ENCODE measurements at places on chromosomes 1 and 21.

DNA sequence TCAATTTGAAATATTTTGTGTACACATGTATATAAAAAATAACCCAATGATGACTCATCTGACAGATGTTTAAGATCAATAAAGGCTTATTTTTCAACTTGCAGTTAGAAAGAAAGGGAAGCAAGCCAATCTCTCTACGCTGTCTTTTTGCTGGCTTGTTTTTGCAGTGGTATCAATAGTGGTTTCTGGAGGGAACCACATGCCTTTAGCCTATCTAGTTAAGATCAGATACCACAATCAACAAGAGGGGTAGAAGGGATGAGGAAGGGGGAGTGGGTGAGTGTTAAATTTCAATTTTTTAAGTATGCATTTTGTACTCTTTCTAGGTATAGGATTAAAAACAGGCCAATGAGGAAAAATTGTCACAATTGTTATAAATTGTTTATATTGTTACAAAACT is 276.2 kb downstream of the KCNH1 start:
- DNase-seq, result no peak

- DNase-seq, result no peak
These were observed 321.0 kb downstream of the PLPP3 start for GRCh38 chr1:56258371-56258770.

DNA sequence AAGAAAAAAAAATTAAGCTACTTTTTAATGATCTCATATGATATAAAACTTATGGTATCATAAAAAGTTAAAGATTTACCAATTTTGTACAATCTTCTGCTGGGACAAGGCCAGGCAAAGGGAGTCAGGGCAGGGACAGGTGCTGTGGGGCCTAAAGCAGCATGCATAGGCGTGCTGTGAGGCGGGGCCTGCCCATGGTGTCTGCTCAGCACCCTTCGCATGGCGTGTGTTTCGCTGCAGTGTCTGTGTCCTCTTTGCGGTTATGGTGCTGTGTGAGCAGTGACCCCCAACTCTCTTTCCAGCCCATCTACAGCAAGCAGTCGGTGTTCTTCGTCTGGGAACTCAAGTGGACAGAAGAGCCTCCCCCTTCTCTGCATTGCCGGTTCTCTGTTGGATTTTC is 13.4 kb upstream of the PWP2 start:
- no peak for DNase-seq

DNA sequence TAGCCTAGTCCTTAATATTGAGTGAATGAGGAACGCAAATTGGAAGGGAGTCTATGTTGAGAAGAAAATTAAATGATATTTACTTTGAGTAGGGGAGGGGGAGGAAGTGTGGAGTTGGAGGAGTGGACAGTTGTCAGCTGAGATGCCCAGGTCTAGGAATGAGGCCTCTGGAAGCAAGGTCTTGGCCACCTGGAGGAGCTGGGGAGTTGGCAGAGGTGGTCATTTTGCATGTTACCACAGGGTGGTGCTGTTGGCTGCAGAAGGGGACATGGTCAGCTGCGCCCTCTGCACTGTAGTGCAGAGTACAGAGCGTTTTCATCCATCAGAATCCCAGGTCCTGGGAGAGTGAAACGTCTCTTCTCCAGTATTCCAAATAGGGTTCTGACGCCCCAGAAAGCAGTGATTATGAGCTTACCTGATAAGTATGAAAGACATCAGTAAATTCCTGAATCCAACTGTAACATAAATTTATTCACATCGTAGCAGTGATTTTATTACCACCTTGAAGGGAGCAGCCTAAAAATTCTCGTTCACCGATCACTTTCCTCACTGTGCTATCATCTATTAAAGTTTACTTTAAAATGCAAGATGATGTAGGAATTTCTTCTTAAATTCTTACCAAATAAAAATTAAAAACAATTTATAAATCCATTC is 13.8 kb downstream of the PARK7 start:
- peak; percentile 42 for DNase-seq

- DNase-seq, result no peak
These were observed 48.6 kb downstream of the ITPKB start for GRCh38 chr1:226690460-226690982.

DNA sequence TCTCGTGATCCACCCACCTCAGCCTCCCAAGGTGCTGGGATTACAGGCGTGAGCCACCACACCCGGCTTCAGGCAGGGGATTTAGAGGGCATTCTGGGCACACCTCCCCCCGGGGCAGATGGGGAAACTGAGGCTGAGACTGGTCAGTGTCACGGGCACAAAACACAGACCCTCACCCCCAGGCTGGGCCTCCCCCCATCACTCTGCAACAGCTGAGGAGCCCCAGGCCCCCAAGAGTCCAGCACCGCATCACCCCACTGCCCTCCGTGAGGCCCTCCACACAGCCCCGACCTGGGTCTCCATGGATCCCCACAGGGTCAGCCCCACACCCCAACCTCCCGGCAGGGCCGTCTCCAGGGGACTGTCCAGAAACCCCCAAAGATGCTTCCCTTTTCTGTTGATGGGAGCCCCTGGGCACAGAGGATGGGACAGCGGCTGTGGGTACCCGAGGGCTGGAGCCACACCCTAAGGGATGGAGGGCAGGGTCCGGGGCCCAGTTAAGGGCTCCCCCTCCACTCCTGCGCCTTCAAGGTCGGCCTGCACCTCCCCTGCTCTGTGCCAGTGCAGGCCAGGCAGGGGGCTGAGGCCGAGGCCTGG is 11.0 kb downstream of the TNFRSF14 start:
- DNase-seq, result no peak

- DNase-seq, result no peak
These were observed 71.9 kb downstream of the NAV1 start for GRCh38 chr1:201610858-201611257.

GRCh38 chr1:193185211-193185610 is 1.2 kb downstream of the B3GALT2 start:
- no peak for DNase-seq

- no peak for DNase-seq
These were observed at the start of gene CTSK for GRCh38 chr1:150808121-150808520. Gene CTSK (minus strand): TSS chr1:150808260. CDS start chr1:150806805, 1,455 bp downstream.

DNA sequence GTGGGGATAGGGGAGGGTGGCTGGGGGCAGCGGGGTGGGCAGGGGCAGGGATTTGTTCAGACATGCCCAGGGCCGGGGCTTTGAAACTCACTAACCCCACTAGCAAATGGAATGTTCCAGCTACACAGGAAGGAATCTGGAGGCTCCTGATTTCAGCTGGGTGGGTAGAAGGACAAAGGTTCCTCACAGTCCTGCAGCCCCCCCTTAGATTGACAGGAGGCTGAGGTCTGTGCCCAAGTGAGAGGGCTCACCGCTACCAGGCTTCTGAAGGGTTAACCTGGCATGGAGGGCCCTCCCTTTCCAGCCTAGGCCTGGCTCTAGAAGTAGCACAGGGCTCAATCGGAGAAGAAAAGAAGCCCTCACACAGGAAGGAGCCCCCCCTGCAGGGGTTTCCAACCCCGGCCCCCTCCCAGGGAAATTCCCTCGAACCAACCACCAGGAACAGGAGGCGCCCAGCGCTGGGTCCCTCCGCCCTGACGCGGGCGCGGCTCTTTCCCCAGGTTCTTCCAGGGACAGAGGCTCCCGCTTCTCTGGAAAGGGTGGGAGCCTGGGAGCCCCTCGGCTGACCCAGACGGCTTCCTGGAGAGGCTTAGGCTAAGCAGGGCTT is 3.3 kb downstream of the EPHA2 start:
- no peak for DNase-seq

DNA sequence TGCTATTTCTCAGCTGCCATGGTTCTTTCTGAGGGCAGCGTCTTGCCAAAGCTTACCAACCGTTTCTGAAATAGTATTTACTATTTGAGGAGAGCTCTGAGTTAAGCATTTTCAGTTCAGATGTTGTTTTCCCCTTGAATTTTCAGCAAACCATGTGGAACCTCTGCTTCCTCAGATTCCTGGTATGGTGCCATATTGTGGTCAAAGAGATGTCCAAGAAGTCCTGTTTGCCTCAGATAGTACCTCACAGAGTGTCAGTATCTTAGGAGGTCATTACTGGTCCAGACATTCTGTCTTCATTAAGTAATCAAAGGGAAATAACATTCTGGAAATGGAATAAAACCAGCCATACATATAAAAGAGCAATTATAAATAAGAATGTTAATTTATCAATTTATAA is 36.6 kb downstream of the VANGL2 start:
- DNase-seq, result no peak

- DNase-seq, result no peak
These were observed 251.6 kb downstream of the AKT3 start for GRCh38 chr1:243598433-243598832.

GRCh38 chr1:56363007-56363770 is 216.2 kb downstream of the PLPP3 start:
- no peak for DNase-seq

- no peak for DNase-seq
These were observed 6.8 kb downstream of the RGS5 start for GRCh38 chr1:163195728-163196448.

- DNase-seq, result no peak
These were observed 593 bp upstream of the DNAJC16 start for GRCh38 chr1:15526021-15526489.

- no peak for DNase-seq
These were observed 11.7 kb downstream of the BPNT1 start for GRCh38 chr1:220077887-220078286.

GRCh38 chr1:100006688-100007087 is 36.9 kb downstream of the SLC35A3 start:
- no peak for DNase-seq

GRCh38 chr1:180527101-180527669 is 24.8 kb upstream of the ACBD6 start:
- no peak for DNase-seq

DNA sequence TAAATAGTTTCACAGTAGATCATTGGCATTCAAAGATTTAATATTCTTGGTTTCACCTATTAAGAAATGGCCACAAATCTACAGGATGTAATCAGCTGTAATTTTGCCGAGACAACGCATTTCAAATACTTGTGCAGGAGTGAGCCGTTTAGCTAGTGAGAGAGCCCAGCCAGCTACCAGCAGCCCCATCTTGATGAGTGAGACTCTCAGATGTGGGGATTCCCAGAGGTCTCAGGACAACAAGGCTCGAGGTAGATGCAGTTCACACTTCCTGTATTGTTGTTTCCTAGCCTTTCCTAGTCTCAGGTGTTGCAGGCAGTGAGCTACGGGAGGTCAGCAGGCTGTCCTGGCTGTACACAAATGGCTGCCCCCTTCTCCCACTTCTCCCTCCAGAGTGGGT is 108.6 kb downstream of the PBX1 start:
- DNase-seq, result no peak

- no peak for DNase-seq
These were observed 116.6 kb downstream of the HS2ST1 start for GRCh38 chr1:87030740-87031690.

- no peak for DNase-seq
These were observed 2.5 kb downstream of the FRRS1 start for GRCh38 chr1:99763956-99764355.

- DNase-seq, result peak; percentile 48
These were observed 779 bp upstream of the DEGS1 start for GRCh38 chr1:224182057-224182865.

GRCh38 chr21:33542640-33543504 is at the start of gene SON:
Gene SON (plus strand): TSS chr21:33543038. CDS start chr21:33543093, 55 bp downstream.
- peak; percentile 79 for DNase-seq

DNA sequence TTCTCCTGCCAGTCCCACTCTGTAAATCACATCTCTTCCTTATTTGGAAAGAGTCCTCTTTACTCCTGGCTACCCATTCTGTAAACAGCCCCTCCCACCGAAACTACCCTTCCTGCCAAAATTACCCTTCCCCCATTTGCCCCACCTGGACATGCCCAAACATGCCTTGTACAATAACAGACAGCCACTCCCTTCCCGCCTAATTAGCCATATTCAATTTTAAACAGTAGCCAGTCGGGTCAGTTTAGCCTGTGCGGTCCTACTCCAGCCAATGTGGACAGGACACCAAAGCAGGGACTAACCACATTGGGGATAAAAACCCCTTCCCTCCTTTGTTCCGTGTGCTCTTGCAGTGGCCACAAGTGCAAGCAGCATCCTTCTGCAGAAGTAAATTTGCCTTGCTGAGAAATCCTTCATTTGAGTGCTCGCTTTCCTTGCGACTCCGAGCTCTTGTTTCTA is 56.3 kb upstream of the MAP10 start:
- DNase-seq, result no peak

GRCh38 chr1:167964646-167965045 is 27.8 kb upstream of the MPC2 start:
- DNase-seq, result no peak

DNA sequence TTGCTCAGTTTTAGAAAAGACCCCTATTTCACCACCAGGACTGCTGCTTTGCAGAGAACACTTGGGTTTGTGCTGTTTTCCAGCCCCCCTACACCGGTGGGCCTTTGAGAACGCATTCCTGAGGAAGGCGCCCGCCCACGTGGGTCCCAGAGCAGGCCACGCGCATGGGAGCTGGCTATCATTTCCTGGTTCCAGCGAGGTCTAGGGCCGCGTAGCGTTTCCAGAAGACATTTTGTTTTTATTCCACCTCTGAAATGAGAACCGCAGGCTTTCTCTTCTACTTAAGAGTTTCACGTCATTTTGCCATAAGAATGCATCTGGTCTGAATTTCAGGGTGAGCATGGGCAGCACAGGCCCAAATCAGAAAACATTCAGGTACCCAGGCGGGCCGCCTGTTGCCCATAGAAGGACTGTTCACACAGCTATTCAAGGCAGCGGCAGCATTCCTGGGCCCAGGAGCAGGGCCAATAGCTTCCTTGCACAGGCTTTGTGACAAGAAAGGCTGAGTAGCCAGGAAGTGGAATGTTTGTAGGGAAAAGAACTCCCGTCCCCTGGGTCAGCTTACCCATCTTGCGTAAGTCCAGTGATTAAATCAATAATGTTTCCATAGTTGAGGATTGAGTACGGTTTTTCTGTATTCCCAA is 1.4 kb upstream of the KLHL21 start:
- DNase-seq, result no peak

DNA sequence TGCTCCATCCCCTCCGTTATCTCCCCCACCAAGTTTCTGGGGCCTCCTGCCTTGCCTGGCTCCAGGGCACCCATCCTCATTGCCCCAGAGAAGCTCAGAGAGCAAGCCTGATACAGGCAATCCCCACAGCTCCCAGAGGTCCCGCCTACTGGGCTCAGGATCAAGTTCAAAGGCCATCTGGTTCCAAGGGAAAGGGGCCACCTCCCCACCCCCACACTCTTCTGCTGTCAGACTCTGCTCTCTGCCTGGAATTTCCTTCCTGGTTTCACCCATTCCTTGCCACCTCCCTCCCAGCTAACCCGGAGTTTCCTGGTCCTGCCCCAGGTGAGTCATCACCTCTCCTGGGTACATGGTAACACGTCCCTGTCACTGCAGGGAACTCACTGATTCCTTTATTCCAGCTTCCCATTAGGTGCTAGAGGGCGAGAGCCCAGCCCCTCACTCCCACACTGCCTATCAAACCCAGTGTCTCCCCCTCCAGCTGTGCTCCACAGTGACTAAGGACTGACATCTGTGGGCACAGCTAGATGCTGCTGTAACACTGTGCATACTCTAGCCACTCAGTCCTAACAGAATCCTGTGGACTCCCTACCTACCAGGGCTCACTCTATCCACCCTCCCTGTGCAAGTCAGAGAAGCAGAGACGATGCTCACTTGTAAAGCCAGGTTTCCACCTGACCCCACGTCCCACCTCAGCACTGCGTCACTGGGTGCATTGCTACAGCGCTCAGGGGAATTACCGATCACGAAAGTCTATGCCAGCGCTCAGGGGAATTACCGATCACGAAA is 21.8 kb downstream of the RSPH1 start:
- DNase-seq, result no peak
